ENCODE measurements at places on chromosomes 1 and 21.

GRCh38 chr1:183633676-183634343 lies 1.8 kb downstream of the ARPC5 start:
- no peak for DNase-seq

- no peak for DNase-seq
Observed at GRCh38 chr1:243477731-243478290, 222.0 kb downstream of the SDCCAG8 start.

DNA sequence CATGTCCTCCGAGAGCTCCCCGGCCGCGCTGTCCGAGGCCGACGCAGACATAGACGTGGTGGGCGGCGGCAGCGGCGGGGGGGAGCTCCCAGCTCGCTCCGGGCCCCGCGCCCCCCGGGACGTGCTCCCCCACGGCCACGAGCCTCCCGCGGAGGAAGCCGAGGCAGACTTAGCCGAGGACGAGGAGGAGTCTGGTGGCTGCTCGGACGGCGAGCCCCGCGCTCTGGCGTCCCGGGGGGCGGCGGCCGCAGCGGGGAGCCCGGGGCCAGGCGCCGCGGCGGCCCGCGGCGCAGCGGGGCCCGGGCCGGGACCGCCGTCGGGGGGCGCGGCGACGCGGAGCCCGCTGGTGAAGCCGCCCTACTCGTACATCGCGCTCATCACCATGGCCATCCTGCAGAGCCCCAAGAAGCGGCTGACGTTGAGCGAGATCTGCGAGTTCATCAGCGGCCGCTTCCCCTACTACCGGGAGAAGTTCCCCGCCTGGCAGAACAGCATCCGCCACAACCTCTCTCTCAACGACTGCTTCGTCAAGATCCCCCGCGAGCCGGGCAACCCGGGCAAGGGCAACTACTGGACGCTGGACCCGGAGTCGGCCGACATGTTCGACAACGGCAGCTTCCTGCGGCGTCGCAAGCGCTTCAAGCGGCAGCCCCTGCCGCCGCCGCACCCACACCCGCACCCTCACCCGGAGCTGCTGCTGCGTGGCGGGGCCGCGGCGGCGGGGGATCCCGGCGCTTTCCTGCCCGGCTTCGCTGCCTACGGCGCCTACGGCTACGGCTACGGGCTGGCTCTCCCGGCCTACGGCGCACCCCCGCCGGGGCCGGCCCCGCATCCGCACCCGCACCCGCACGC lies 547 bp downstream of the FOXD2 start:
- no peak for DNase-seq

DNA sequence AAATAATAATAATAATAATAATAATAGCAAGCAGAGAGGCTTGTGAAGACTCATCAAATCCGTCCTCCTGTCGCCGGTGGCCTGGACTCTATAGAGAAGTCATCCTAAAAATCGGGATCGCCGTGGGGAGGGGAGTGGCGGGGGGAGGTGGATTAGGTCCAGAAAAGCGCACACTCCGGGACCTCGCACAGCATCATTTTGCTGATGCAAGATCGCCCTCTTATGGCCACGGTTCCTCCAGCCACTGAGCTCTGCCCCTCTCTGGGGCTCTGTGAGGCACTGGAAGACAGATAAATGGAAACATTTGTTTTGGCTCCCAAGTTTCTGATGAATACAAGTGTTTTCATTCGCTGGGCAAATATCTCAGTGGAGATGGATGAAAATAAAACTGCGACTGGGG lies 612.0 kb downstream of the MATN1 start:
- peak; percentile 34 for DNase-seq

DNA sequence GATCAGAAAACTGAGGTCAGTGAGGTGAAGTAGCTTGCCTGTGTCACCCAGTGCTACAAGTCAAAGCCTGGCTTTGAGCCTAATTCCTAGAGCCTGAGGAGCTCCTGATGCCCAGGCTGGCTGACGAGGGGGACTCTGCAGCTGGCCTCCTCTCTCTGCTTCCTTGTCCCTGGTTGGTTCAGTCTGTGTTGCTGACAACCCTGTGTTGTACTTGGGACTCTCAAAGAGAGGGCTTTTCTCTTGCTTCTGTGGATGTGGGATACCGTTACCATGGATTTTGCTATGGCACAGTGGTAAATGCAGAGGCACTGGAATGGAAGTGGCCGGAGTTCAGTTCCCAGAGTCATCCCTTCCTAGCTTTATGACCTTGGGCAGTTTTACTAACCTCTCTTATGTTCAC lies 8.0 kb downstream of the VWA5B1 start:
- no peak for DNase-seq

DNA sequence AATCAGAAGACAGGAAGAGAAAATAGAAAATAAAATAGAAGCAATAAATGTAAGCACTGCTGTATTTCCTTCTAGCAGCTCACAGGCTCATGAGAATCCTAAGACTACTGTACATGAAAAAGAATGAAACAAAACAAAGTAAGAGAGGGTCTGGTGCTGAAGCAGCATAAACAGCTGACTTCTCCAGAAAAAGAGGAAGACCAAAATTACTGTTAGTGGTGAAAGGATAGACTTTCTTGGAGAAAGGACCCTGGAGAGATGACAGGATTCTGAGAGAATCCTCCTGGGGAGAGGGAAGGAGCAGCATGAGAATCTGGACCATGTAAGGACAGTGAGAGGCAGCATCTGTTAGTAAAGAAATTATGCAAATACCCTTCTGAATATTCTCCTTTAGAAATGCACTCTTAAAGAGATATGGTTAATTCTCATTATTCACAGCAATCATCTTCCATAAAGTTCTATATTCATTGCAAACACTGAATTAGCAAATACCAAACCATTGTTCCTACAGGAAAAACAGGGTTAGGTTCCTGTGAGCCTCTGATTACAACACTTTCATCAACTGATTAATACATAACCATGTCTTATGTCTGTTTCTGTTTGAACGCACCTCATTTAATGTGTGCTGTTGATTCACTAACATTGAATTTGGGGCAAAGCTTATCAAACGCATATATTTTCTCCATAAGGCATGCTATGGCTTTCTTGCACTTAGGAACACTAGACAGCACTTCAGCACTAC lies 17.0 kb downstream of the SLC25A24 start:
- DNase-seq: no peak

DNA sequence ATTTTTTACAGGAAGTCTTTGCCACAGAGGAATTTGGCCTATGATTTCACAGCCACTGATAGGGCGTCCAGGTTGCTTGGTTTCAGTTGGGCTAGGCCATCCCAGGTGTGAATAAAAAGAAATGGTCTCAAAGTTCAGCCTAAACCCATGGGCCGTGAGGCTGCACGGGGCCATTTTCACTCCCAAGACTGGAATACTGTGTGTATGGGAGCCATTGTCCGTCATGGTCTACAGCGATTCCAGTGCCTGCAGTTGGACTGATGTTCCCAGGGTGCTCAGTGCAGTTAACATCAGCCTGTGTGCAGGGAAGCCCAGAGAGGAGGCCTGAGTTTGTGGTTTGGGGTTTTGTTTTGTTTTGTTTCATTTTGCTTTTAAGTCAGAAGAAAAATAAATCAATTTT lies 133.2 kb downstream of the ADSS2 start:
- no peak for DNase-seq

GRCh38 chr1:147475488-147475887 lies 65.8 kb upstream of the BCL9 start:
- no peak for DNase-seq

GRCh38 chr1:186295980-186296379 lies 79.1 kb downstream of the TPR start:
- no peak for DNase-seq

GRCh38 chr1:108750476-108751181 lies 4.2 kb downstream of the STXBP3 start:
- DNase-seq: peak; percentile 43

GRCh38 chr1:23854568-23854967 lies 13.5 kb downstream of the FUCA1 start:
- no peak for DNase-seq

- no peak for DNase-seq
Observed at GRCh38 chr1:236206548-236206947, 64.2 kb downstream of the GPR137B start.

Measured in right renal pelvis (tissue), 4 donors.